ENCODE measurements at places on chromosomes 3 and 15.

- no peak for DNase-seq
Measured at GRCh38 chr15:51161491-51162220, 67.0 kb upstream of the TNFAIP8L3 start.

- no peak for DNase-seq
Measured at GRCh38 chr15:61839546-61839945, 220.7 kb downstream of the VPS13C start.

DNA sequence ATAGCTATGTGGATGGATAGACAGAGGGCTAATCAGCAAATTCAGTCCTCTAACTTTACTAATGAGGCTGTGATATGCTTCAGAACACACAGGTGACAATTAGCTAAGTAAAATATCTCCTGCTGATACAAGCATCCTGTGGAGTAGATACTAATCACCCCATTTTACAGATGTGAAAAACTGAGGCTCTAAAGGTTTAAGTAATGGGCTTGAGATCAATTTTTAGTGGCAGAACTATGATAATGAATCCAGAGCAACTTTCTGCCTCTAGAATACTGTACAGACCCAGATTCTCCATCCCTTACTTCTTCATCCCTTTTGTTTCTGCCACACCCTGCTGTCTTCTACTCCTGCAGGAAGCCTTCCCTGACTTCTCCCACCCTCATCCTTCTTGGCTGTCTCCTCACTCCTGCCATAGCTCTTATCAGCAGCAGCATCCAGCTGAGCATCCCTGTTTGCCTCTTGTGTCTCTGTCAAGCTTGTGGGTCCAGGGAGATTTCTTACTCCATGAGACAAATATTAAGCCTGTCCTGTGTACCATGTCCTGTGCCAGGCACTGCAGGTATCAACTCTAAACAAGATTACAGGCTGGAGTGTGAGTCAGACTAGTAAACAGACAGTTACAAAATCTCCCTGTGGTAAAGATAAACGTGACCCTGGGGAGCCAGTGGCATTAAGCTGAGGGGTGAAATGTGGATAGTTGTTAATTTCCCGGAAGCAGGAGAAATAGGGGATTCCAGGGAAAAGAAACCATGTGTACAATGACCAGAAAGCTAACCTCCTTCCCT is 39.2 kb downstream of the SLC6A11 start:
- no peak for DNase-seq

GRCh38 chr15:97706059-97706458 is 254.4 kb upstream of the ARRDC4 start:
- no peak for DNase-seq

GRCh38 chr3:48433472-48434118 is 3.7 kb upstream of the PLXNB1 start:
- DNase-seq: no peak

DNA sequence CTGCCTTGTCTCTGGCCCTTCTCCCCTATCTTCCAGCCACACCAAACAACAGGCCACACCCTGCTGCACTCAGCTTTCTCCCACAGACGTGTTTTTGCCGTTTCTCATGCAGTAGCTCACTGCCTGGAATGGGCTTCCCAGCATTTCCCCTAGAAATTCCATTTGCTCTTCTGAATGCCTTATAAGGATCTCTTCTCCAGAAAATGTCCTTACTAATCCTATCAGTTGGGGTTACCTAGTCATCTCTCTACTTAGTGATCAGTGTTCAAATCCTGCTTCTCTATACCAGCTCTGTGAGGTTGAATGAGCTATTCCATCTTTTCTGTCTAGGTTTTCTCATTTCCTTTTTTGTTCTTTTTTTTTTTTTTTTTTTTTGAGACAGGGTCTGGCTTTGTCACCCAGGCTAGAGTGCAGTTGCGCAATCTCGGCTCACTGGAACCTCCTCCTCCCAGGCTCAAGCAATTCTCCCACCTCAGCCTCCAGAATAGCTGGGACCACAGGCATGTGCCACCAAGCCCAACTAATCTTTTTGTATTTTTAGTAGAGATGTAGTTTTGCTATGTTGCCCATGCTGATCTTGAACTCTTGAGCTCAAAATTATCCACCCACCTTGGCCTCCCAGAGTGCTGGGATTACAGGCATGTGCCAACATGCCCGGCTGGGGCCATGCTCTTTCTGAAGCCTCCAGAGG is 98.2 kb upstream of the CHD2 start:
- DNase-seq: peak; percentile 89

DNA sequence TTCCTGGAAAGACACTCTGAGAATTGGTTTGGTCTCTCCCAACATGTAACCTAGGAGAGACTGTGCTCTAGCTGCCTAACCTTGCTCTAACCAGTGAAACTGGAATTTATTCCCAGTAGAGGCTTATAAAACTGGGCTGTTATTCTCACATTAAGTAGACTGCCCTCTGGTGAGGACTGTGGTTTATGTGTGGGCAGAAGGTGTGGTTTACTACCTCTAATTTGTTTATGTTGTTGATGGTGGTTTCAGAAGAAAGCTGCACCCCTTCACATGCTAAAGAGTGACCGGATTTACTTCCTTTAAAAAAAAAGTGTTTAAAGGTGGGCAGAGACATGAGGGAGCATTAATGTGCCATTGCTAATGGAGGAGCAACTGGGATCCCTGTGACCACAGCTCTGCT is 273.2 kb downstream of the MECOM start:
- DNase-seq: no peak

DNA sequence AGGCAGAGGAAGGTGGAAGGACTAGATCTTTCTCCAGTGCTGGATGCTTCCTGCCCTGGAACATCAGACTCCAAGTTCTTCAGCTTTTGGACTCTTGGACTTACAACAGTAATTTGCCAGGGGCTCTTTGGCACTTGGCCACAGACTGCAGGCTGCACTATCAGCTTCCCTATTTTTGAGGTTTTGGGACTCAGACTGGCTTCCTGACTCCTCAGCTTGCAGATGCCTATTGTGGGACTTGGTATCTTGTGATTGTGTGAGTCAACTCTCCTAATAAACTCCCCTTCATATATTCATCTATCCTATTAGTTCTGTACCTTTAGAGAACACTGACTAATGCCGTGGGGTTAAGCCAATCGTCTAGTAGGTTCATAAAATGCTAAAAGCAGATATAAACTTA is 8.8 kb upstream of the B3GNT5 start:
- DNase-seq: no peak

DNA sequence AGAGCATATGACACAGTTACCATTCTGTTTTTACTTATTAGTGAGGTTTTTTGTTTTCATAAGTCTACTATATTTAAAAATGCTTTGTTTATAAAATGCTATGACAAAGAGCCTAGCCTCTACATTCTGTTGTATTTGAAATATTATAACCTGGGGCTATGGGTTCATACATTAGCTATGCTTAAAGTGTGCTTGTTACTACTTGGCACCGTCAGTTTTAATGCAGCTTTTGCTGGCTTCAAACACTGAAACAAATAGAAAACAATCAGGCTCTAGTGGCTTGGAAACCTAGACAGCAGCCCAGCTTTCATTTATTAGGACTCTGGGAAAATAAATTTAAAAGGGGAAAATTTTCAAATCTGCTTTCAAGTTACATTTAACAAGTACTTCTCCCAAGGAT is 635.9 kb downstream of the CADM2 start:
- no peak for DNase-seq

GRCh38 chr15:77637851-77638692 is 5.4 kb upstream of the LINGO1 start:
- no peak for DNase-seq

GRCh38 chr3:129575997-129576384 is 30.5 kb downstream of the PLXND1 start:
- no peak for DNase-seq

- peak; percentile 65 for DNase-seq
Measured at GRCh38 chr15:101675015-101675414, 22.8 kb upstream of the TM2D3 start.

DNA sequence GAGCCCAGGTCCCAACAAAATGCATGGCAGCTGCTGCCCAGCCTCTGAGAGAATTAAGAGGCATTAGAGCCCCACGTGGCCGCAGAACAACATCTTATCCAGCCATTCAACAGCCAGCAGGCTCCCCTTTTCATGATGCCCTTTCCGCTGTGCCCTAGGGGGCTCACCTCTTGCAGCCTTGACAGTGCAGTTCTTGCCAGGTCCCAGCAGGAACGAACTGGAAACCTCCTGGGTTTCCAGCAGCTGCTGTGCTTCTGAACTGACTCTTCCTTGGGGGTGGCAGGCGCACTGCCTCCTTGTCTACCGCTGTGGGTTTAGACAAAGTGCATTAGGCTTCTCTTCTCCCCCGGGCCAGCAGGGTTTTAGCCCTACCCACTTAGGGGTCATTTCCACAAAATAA is 85.2 kb downstream of the FAM174B start:
- no peak for DNase-seq

DNA sequence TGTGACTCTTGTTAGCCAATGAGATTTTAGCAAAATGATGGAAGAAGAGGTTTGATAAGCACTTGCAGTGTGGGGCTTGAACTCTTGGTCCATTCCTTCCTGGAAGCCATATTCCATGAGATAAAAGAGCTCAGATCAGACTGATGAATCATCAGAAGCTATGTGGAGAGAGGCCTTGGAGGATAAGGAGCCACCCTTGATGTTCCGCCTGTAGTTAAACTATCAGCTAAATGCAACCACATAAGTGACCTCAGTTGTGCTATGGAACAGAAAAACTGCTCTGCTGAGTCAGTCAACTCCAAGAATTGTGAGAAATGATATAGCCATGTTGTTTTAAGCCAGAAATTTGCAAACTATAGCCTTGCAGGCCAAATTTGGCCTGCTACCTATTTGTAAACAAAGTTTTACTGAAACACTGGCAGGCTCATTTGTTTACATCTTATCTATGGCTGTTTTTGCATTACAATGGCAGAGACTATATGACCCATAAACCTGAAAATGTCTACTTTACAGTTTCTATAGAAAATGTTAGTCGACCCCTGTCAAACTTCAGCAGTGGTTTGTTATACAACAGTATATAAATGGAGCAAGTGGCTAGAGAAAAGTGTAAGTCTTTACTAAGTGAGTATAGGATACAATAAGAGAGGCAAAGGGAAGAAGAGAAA is 27.6 kb upstream of the GAP43 start:
- no peak for DNase-seq

GRCh38 chr3:157275832-157276231 is 115.9 kb upstream of the CCNL1 start:
- DNase-seq: no peak

GRCh38 chr15:45182996-45183395 is 4.8 kb downstream of the SHF start:
- DNase-seq: no peak

DNA sequence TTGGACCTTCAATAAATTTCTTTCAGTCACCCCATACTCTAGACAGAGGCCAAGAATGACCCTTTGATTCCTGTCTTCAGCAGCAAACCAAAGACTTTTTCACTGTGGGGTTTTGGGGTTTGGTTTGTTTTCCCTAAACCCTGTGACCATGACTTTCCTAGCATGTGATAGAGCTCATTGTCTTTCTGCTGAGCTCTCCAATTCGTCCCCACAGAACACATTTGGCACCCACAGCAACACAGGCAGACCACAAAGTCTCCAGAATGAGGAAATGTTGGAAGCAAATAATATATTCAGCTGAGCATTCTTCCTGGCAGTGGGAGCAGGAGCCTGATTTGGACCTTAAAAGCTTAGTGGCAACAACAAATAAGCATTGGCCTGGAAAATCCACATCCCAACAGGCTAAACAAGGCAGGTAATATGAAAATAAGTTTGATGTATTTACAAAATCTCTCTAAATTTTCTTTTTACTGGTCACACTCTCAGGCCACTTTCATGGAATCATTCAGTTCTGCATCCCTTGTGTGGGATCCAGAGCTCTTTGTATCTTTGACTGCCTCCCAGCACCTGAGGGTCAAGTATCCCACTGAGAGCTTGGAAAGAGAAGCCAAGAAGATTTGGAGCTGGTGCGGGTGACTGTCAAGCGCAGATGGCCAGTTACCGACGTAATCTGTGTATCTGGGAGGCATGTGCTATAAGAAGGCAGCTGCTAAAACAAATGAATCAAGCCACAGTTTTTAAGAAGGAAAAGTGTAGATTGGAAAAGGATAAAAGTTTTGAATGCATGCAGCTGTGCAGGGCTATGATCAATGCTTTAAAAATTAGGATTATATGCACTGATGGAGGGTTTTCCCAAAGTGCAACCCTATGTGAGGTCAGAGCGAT is 36.5 kb upstream of the CPB1 start:
- no peak for DNase-seq

DNA sequence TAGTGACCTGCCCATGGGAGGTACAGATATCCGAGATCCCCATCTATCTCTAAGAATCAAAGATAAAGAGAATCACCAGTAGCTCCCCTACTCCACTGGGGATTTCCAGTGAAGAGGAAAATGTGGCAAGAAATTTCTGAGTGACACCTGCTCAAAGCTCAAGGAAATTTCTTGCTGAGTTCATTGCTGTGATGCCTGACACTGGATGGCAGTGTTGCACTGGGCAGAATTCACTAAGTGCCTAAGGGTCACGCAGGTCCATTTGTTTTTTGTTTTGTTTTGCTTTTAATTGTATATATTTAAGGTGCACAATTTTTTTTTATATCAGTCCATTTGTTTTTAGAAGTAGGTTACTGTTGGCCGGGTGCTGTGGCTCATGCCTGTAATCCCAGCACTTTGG is 109.5 kb upstream of the KCNAB1 start:
- DNase-seq: no peak

GRCh38 chr15:50687302-50687902 is 805 bp upstream of the TRPM7 start:
- DNase-seq: no peak

DNA sequence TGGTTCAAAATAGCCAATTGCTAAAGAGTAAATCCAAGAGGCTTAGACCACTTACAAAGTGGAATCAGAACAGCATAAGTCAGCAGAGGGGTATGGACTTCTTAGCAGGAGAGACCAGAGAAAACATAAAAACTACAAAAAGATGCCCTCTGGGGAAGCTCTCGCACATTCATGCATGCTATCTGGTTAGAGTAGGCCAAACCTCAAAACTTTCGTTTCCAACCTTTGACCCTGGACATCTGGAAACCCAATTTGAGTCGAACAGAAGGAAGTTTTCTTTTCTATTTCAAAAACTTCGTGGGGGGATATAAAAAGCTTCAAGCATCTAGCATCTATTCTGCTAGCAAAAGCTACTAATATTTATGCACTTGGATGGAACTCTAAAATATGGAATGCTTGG is 523.9 kb upstream of the AGTR1 start:
- no peak for DNase-seq

GRCh38 chr15:41401904-41402267 is 410 bp downstream of the NDUFAF1 start:
- no peak for DNase-seq

- no peak for DNase-seq
Measured at GRCh38 chr3:114034787-114035545, 21.4 kb downstream of the CCDC191 start.

- peak; percentile 14 for DNase-seq
Measured at GRCh38 chr3:120688121-120688520, 6.1 kb upstream of the HGD start.

GRCh38 chr3:45575386-45575923 is 19.1 kb upstream of the LIMD1 start:
- DNase-seq: no peak

- DNase-seq: no peak
Measured at GRCh38 chr3:1703169-1703568, 395.5 kb upstream of the CNTN4 start.

DNA sequence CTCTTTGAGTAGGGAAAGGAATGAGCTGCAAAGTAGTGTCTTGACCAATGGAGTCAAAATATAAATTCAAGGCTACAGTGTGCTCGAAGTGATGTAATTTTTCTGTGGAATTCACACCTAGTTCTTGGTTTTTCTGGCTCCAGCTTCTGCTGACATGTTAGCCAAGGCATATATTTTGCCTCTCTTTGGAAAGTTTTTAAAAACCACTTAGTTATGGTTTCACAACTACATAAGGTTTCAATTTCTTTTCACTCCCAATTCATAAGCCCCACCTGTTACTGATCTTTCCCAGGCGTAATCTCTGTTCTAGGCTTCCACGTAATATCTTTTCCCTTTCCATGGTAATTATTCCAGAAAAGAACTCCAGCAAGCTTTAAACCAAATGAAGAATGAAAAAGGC is 46.9 kb downstream of the GADL1 start:
- no peak for DNase-seq

Data from GM04504 (cell line).